Vagina (tissue), 2 donors: ENCODE measurements at places on chromosomes 2 and 18. TPM values are rescaled to one million over a fixed set of nuclear protein-coding genes. Genes with fewer than 3 reads are reported as not detected.

SDC1 gene
- 184 TPM for total RNA-seq

LIMS4 gene
- total RNA-seq, result 1.5 TPM

CHST9 gene
- 0.74 TPM for total RNA-seq

SPP2 gene
- not detected for total RNA-seq

HJURP gene
- 2.2 TPM for total RNA-seq

CAPN14 gene
- total RNA-seq, result 4.7 TPM

OR6B2 gene
- total RNA-seq, result not detected

SLC23A3 gene
- 5.4 TPM for total RNA-seq

HOXD9 gene
- total RNA-seq, result 12.5 TPM

CYP27A1 gene
- total RNA-seq, result 30.0 TPM

C1GALT1C1L gene
- 1.2 TPM for total RNA-seq

SH2D6 gene
- total RNA-seq, result not detected

CERKL gene
- total RNA-seq, result not detected

SLC38A11 gene
- total RNA-seq, result 2.2 TPM

CNGA3 gene
- not detected for total RNA-seq

DPYSL5 gene
- total RNA-seq, result 0.74 TPM

CFAP53 gene
- total RNA-seq, result not detected

KLHL30 gene
- total RNA-seq, result 0.25 TPM

DHRS9 gene
- not detected for total RNA-seq

DCAF17 gene
- 19.6 TPM for total RNA-seq

USP37 gene
- 23.3 TPM for total RNA-seq

TTR gene
- not detected for total RNA-seq

FBLN7 gene
- 11.5 TPM for total RNA-seq

EVA1A gene
- total RNA-seq, result not detected

MGAT4A gene
- total RNA-seq, result 20.6 TPM

FKBP1B gene
- total RNA-seq, result 14.2 TPM

DQX1 gene
- 9.6 TPM for total RNA-seq

FKBP7 gene
- 30.9 TPM for total RNA-seq
